ENCODE measurements at places on chromosomes 16 and 17.

DNA sequence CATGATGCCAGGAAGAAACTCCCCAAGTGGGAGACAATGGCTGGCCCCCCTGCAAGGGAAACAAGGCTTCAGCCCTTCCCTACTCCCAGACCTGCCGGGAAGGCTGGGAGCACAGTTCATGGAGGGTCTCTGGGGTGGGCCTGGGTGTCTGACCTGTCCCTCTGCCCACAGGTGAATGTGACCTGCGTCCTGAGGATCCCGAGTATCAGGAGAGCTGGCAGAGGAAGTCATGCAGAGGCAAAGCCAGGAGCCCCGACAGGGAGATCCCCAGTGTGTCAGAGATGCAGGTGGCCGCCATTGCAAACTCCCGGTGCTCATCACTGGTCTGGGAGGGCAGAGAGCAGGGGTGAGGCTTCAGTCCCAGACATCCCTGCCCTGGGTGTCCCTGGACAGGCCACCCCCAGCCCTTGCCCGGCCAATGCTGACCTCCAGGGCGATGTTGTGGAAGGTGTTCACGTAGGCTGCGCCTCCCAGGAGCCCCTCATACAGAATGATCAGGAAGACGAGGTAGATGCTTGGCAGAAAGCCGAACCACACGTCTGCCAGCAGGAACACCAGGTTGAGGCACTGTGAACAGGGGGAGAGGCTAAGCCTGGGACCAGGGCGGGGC, 5.3 kb upstream of the NPIPB7 start:
- DNase-seq = no peak

DNA sequence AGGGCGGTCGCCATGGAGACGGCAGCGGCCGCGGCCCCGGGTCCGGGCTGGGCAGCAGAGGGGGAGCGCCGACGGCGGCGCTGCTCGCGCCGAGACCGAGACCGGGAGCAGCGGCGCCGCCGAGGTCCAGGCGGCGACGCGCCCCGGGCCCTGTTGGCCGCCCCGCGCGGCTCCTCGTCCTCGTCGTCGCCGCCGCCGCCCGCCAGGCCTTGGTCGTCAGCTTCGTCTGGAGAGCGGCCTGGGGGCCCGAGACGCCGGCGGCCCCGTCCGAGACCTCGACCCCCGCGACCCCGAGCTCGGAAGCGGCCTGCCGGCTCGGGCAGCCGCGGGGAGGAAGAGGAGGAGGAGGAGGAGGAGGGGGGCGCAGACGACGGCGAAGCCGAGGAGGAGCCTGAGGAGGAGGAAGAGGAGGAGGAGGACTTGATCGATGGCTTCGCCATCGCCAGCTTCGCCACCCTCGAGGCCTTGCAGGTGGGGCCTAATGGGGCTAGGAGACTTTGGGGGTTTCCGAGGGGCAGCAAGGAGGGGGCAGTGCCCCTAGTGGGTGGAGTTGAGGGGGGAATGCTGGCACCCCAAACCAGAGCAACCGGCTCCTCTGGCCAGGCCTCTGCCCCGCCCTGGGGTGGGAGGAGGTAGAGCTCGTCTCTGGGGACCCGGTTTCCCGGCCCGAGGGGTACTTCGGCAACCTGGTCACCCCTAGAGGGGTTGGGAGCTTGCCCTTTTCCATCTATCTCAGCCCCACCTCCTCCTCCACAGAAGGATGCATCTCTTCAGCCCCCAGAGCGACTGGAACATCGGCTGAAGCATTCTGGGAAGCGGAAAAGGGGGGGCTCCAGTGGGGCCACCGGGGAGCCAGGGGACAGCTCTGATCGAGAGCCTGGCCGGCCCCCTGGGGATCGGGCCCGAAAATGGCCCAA, 1.5 kb downstream of the FBRS start:
- peak; percentile 61 for DNase-seq

DNA sequence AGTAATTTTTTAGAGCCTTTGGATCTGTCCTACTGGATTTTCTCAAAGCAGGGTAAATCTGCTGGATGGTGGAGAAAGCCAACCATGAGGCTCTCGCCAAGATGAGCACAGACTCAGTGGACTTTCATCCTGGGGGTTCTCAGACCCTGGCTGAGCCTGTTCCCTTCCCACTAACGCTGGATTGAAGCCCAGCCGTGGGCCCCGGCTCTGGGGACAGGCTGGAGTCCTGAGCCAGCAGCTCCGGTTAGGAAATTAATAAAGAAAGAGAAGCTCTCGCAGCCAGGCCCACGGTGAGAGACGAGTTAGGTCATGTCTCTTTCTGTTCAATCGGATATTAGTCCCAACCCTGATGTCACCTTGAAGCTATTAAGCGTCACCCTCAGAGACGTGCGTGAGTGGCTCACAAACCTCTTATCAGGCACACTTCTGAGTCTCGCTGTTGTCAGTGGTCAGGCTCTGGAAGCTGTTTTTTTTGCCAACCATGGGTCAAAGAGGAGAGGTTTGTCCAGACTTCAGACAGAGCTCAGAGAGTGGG, 27.1 kb downstream of the MEOX1 start:
- DNase-seq = no peak

GRCh38 chr17:79034931-79035485, 11.0 kb downstream of the C1QTNF1 start:
- no peak for DNase-seq

DNA sequence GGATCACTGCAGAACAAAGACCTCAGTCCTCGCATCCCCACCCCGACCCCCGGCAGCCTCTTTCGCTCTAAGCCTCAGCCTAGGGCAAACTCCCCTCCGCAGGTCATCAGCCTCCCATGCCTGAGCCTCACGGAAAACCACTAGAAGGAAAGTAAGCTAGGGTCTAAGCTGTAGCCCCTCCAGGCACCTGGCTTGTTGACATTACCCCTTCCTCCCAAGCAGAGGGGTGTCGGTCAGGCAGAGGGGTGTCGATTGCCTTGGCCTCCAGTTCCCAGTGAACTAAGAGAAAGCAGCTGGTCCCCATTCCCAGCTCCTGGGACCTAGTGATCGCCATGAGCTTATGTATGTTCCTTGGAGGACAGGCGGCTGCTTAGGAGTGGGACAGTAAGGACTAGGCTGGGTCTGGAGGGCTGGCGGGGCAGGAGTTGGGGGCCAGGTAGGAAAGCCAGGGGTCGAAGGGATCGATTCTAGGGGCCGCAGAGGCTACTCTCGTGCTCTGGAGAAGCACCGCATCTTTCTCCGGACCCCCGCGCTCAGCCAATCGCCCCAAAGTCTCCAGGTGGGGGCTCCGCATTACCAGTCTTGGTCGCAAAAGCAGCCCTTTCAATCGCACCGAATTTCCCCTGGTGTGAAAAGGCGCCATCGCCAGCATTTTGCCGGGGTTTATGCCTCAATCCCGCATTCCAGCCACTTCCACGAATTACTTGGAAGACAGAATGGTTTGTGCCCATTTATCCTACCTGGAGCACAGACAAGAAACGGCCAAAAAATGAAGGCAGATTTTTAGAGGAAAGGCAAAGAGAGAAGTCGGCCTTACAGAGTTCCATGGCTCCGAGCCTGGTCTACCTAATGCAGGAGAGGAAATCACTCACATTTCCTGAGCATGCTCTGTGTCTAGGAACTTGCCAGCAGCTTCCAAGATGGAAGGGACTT, 21.3 kb upstream of the HOXB13 start:
- no peak for DNase-seq

DNA sequence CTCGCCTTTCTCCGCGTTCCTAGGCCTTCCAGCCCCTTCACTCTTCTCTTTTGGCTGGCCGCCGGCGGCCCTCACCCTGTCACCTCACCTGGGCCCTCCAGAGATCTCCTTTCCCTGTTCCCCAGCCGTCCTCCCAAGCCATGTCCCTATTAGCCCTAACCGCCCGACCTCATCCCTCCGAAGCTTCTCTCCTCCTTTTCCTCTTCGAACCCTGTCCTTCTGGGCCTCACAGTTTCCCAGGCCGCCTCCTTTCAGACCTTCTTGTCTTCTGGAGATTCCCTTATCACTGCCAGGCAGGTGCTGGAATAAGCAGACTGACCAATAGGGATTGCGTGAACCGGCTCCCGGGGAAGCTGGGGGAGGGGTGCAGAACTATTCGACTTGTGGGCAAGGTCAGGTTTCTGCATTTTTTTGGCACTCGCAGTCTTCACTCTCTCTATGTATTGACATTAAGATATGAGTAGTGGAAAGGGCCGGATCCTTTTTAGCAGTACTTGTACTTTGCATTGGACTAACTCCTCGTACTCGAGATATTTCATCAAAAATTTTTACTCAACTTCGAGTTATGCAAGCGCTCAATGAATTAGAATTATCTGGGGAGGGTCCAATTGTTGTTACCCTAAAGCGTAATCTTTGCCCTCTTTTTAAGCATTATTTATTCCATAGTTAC, 690 bp downstream of the RHOT1 start:
- peak; percentile 92 for DNase-seq

DNA sequence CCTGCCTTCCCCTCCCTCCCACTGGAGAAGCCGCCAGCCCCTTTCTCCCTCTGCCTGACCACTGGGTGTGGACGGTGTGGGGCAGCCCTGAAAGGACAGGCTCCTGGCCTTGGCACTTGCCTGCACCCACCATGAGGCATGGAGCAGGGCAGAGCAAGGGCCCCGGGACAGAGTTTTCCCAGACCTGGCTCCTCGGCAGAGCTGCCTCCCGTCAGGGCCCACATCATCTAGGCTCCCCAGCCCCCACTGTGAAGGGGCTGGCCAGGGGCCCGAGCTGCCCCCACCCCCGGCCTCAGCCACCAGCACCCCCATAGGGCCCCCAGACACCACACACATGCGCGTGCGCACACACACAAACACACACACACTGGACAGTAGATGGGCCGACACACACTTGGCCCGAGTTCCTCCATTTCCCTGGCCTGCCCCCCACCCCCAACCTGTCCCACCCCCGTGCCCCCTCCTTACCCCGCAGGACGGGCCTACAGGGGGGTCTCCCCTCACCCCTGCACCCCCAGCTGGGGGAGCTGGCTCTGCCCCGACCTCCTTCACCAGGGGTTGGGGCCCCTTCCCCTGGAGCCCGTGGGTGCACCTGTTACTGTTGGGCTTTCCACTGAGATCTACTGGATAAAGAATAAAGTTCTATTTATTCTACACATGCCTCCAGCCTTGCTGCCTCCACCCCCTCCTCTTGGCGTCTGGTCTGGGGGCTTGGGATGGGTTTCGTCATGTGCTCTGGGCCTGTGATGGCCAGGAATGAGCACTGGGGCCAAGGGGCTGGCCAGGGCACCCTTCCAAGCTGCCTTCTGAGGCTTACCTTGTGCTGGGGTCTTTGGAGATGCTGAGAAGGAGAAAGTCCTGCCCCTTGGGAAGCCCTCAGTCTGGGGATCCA, 7.3 kb downstream of the GJD3 start:
- no peak for DNase-seq

DNA sequence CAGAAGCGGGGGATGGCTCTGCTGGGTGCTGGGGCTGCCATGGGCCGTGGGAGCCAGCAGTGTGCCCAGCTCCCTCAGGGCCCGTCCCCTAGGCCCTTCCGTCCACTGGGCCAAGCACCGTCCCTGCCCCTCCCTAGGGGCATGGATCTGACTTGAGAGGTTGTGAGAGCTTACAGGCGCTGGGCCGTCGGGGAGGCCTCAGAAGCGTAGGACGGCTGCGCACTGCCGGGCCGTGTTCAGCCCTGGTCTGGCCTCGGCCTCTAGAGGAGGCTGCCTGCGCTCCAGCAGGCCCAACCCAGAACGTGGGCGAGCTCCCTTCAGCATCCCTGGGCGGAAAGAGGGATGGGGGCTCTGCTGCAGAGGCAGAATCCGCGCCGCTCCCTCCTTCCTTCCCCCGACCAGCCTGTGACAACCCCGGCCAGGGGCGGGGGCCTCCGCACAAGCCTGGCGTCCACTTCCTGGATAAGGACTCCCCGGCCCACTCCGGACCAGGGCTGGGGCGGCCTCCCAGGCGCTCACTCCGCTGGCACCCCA, 685 bp upstream of the MPG start:
- DNase-seq = peak; percentile 63

GRCh38 chr16:11481987-11482386, 104.7 kb downstream of the LITAF start:
- DNase-seq = no peak

- DNase-seq = no peak
Observed at GRCh38 chr16:50469744-50470321, 78.4 kb upstream of the NKD1 start.

- DNase-seq = peak; percentile 85
Observed at GRCh38 chr16:29806641-29807425, 504 bp downstream of the MAZ start.

- DNase-seq = no peak
Observed at GRCh38 chr16:65621640-65622039, 499.8 kb upstream of the CDH11 start.

All from erythroblast (primary cell).